ENCODE measurements at places on chromosomes 7 and 10.
A peak's percentile ranks its signal among the peaks of the same experiment; 100 is the strongest.

DNA sequence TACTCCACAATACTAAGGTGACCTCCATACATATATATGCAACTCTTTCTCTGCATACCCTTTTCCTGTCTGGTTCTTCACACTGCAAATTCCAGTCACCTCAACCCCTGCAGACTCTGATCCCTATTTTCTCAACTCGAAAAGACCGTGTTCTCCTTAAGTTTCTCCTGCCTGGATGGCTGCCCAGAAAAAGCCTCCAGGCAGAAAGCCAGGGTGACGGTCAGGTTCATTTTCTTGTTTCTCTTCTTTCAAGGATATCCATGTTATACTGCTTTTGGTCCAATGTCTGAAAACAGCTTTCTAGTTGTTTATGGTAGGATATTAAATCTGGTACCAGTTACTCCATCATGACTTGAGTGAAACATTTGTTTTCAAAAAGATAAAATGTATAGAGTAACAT, 267.8 kb upstream of the MYO3A start:
- no peak for DNase-seq

DNA sequence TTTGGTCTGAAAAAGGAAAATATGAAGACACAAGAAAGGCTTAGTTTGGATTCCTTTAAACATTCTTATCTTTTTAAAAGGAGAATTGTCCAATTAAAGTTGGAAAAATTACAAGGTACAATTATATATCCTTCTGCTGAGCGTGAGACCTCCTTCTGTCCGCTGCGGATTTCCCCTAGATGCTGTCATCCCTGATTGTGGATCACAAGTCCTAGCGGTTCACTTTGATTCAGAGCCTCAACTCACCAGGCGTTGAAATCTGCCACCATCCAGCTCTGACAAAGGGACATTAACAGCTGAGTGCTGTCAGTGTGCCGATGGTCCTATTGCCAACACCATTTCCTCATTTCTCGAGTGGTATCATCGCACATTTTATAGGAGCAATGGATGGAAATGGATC, 73.1 kb upstream of the PTER start:
- DNase-seq: peak; percentile 46

- no peak for DNase-seq
These were observed 38.0 kb downstream of the PRKAG2 start for GRCh38 chr7:151838861-151839381.

- DNase-seq: no peak
These were observed 170.9 kb downstream of the POLR1F start for GRCh38 chr7:19537942-19538401.

DNA sequence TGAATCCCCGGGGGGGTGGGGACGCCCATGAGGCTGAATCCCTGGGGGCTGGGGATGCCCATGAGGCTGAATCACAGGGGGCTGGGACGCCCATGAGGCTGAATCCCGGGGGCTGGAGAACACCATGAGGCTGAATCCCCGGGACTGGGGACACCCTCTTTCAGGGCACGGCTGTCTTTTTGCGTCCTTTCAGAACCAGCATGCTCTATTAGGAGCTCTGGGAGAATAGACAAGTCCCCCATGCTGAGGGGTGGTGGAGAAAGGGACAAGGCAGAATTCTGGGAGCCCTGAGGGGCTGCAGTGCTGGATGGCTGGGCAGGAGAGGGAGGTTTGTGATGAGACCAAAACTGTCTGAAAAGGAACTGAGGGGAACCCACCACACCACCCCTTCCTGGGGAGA, 257.3 kb upstream of the TCERG1L start:
- DNase-seq: no peak

DNA sequence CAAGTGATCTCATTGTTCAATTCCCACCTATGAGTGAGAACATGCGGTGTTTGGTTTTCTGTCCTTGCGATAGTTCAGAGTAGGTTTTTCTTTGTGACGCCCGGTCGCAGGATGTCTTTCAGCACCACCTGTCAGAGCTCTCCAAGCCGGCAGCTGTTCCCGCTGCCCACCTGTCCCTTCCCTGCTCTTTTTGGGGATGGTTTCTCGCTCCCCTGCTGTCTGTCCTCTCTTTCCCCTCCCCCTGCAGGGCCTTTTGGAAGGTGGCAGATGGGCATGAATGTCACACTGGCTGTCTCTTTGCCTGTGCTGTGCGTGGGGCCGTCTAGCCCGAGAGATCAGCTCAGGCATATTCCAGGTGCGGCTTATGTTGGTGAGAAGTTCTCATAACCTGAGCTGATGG, 137.0 kb downstream of the GRK5 start:
- peak; percentile 59 for DNase-seq

- DNase-seq: peak; percentile 64
These were observed 644 bp downstream of the PPP1R35 start for GRCh38 chr7:100435401-100436304.

DNA sequence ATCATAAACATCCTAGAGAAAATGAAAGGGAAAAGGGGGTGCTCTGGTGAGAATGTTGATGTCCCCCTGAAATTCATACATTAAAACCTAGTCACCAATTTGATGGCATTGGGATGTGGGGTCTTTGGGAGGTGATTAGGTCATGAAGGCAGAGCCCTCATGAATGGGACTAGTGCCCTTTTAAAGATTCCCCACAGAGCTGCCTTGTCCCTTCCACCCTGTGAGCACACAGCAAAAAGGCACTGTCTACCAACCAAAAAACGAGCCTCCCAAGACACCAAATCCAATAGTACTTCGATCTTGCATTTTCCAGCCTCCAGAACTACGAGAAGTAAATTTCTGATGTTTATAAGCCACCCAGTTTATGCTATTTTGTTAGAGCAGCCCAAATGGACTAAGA, 47.6 kb downstream of the OSBPL3 start:
- no peak for DNase-seq

- DNase-seq: peak; percentile 49
These were observed 223.5 kb upstream of the PITRM1 start for GRCh38 chr10:3396116-3396515.

GRCh38 chr10:62732841-62733653, 71.5 kb upstream of the ADO start:
- no peak for DNase-seq

DNA sequence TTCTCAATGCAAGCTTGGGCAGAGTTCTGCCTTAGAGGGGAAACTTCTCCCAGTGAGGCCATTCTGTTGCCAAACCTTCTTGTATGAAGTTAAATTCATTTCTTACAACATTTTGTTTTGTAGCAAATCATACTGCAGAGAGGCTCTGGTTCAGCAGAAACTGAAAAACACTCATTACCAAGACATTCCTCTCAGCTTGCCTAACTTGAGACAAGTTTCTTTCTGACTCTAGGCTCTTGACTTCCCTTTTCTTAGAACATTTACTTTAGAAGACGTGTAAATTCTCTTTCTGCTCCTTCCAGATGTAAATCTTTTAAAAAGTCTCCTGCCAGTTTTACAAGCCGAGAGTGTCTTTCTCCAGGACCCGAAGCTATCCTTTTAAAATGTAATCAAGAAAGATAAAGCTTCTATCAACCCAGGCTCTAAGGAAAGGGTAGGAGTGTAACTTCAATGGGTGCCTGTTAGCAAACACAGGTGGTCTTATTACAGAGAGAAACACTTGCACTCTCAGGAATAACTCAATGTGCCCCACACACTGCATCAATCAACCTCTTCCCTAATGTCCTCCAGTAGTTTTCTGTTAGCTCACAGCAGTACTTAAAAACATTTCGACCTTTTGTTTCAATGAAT, 80.5 kb upstream of the TAS2R16 start:
- DNase-seq: no peak

GRCh38 chr10:26970667-26971066, 109.9 kb upstream of the ABI1 start:
- no peak for DNase-seq

- no peak for DNase-seq
These were observed 41.8 kb downstream of the CD36 start for GRCh38 chr7:80679921-80680907.

DNA sequence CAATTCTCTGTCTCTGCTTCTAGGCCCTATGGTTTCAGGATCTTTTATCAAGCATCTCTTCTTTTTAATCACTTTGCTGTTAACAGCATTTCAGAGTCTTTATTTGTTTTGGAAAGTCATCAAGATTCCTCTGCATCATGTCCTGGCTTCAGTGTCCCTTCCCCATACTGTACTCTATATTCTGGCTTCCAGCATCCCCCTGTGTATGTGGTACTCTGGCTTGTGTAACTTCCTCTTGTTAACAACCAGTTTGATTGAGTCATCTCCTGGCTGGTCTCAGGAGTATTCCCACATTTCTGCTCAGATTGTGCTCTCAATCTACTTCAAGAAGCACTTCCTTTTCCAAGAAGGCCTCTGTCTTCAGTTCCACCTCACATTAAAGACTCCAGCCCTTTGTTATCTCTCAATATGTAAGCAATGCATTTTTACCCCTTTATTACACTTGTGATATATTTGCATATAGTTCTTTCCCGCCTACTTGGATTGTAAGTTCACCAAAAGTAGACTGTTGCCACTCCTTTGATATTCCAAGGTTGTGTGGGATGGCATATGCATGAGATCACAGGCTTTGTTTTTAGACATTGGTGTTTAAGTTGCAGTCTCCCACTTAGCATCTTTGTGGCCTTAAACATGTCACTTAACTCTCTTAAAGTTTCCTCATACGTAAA, 15.1 kb upstream of the ATE1 start:
- no peak for DNase-seq

DNA sequence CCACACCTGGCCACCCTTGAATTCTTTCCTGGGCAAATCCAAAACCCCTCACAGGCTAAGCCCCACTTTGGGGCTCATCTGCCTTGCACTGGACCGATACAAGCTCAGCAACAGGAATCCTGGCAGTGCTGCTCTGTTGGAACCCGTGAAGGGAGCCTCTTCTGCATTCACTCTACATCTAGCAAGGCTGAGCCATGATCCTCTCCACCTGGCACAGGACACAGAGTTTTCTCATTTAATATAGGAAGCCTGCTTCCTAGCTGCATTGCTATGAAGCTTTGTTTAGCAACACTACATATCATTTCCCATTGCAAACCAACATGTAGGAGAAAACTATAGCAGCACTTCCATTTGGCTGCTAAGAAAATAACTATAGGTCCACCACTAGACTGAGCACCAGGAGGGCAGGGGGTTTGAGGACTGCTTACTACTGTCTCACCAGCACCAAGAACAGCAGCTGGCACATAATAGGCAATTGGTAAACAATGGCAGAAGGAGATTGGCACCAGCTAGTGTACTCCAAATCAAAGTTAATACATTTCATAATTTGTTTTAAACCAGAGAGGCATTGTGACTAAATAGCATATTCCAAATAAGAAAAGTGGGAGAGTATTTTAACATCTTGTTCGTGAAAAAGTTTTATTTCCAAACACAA, 56.1 kb downstream of the CPVL start:
- DNase-seq: no peak

- peak; percentile 90 for DNase-seq
These were observed 86.2 kb upstream of the AOAH start for GRCh38 chr7:36810489-36810888.

DNA sequence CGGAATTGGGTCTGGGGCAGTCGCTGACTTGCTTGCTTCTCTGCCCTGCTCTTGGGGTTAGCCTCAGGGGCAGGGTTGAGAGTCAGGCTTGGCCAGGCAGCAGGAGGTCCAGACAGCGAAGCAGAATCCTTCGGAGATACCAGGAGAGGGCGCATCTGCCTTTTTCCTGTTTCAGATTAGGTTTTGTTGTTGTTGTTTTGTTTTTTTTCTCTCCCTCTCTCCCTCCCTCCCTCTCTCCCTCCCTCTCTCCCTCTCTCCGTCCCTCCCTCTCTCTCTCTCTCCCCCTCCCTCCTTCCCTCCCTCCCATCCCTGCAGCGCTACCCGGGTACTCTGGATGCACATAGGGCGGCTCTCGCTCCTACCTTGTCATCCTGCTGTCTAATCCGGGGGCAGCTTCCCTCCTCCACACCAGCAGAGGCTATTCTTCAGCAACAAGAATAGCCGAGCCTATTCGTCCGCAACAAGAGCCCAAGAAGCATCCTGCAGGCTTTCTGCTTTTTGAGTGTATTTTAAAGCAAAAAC, 758 bp upstream of the OPTN start:
- DNase-seq: peak; percentile 93

DNA sequence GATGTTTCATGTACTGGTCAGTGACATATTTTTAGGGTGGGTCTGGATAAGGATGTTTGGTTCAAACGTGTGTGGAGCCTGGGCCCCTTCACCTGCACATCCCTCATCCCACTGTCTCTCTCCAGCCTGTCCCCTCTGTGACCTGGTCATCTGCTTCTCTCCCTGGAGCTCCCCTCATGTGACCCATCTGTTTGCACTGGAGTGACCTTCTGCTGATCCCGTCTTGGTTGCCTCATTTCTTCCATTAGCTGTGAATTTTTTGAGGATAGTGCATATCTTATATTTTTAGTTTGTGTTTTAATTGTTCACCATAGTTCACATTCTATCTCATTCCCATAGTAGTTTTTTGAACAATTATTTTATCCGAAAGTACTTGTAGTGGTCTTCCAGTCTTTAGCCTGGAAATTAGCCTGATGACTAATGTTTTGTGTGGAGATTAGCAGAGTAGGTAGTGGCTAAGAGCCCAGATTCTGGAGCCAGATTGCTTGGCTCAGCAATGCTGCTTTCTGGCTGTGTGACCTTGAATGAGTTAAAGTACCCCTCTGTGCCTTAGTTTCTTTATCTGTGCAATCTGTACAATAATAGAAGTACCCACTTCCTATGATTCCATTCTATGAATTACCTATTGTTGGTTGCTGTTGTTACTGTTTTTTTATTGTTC, 224.5 kb downstream of the LRMDA start:
- DNase-seq: no peak

DNA sequence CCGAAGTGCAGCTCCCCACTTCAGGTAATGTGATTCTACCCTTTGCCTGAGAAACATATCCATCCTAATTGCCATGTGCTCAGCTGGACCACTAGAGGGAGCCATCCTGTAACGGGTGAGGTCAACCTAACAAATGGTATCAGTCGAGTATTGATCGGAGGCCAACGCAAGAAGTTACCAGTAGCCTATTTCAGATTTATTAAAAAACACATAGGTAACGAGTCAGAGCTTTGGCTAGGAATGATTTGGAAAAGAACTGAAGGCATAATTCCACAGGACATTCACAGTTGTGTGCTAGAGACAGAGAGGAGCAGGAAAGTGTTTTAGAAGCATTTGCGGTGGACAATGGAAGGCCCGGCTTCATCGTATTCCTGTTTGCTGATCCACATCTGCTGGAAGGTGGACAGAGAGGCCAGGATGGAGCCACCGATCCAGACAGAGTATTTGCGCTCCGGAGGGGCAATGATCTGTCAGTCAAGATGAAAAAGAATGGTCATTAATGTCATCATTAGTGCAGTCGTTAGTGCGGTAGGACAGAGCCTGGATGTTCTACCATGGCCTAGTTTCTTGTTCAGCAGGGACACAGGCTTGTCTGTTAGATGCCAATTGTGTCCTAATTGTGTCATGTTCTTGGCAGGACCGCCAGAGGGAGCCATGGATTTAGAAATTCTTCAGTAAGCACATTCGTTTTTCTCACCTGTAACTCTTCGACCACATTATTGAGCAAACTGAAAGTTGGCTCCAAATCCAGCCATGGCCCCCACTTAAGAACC, 17.5 kb downstream of the ACTA2 start:
- peak; percentile 87 for DNase-seq
